ENCODE measurements at places on chromosomes 11 and 22. TPM values are rescaled to one million over a fixed set of nuclear protein-coding genes. Genes with fewer than 3 reads are reported as not detected.

MRE11 gene
- total RNA-seq: 40.8 TPM

SLC22A6 gene
- not detected for total RNA-seq

C11orf91 gene
- 0.40 TPM for total RNA-seq

CCDC188 gene
- not detected for total RNA-seq
